ENCODE measurements at places on chromosomes 3 and 15.

DNA sequence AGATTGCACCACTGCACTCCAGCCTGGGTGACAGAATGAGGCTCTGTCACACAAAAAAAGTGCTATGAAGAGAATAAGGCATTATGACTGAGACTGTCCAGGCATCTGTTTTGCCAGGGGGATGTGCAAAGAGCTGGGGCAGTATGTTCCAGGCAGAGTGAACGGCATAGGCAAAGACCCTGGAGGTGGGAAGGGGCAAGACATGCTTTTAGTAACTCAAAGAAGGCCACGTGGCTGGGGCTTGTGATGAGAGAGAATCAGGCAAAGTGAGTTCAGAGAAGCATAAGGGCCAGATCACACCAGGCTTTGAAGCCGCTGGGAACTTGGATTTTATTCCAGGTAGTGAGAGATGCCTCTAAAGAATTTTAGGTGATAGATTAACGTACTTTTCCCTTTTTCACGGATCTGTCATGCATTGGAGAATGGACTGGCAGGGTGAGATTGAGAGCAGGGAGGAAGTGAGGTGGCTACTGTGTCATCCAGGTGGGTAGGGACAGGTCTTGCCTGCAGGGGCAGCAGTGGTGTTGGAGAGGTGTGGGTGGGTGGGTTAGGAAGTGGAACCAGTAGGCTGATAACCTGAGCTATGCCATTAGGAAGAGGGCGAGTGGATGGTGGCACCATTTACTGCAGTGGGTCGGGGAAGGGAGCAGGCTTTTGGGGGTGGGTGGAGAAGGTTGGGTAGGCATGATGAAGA, 31.7 kb downstream of the ATP2B2 start:
- DNase-seq, result no peak

- no peak for DNase-seq
Measured at GRCh38 chr15:27086149-27086548, 115.2 kb downstream of the GABRG3 start.

DNA sequence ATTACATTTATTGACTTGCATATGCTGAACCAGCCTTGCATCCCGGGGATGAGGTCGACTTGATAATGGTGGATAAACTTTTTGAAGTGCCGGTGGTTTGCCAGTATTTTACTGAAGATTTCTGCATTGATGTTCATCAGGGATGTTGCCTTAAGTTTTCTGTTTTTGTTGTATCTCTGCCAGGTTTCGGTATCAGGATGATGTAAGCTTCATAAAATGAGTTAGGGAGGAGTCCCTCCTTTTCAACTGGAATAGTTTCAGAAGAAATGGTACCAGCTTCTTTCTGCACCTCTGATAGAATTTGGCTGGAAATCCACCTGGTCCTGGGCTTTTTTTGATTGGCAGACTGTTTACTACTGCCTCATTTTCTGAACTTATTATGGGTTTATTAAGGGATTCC, 250.8 kb downstream of the TBC1D5 start:
- no peak for DNase-seq

GRCh38 chr3:43206632-43207031, 79.7 kb upstream of the SNRK start:
- DNase-seq, result no peak

GRCh38 chr3:101026881-101027280, 33.7 kb upstream of the ABI3BP start:
- no peak for DNase-seq

- no peak for DNase-seq
Measured at GRCh38 chr15:72006382-72006781, 111.6 kb downstream of the MYO9A start.

- DNase-seq, result no peak
Measured at GRCh38 chr15:68218847-68219798, 10.4 kb downstream of the CLN6 start.

GRCh38 chr3:151468284-151468917, 7.5 kb upstream of the IGSF10 start:
- DNase-seq, result peak; percentile 65

Data from HL-60 (cell line).